ENCODE measurements at places on chromosomes 12 and 14. TPM values are rescaled to one million over a fixed set of nuclear protein-coding genes. Genes with fewer than 3 reads are reported as not detected.

The CIDEB gene
- 14.8 TPM for polyA plus RNA-seq

The IL22 gene
- not detected for polyA plus RNA-seq

The NELL2 gene
- 20.0 TPM for polyA plus RNA-seq

The MSI1 gene
- polyA plus RNA-seq, result 18.3 TPM

The IFI27 gene
- polyA plus RNA-seq, result 11.6 TPM

The FOXA1 gene
- 39.9 TPM for polyA plus RNA-seq

The CMKLR1 gene
- 11.3 TPM for polyA plus RNA-seq

The SSPN gene
- 15.8 TPM for polyA plus RNA-seq

The RAB15 gene
- polyA plus RNA-seq, result 26.6 TPM

The SYNDIG1L gene
- 0.72 TPM for polyA plus RNA-seq

The C12orf42 gene
- polyA plus RNA-seq, result 0.11 TPM

- DNase-seq, result no peak
Observed at GRCh38 chr14:38238332-38238731, 17.6 kb downstream of the CLEC14A start.

- no peak for DNase-seq
Observed at GRCh38 chr12:26121323-26122060, 3.3 kb downstream of the BHLHE41 start.

GRCh38 chr14:79465651-79466050 lies 745.7 kb downstream of the DIO2 start:
- DNase-seq, result no peak

GRCh38 chr14:56099081-56099797 lies 19.0 kb upstream of the PELI2 start:
- DNase-seq, result no peak

- DNase-seq, result no peak
Observed at GRCh38 chr14:79701371-79701770, 509.9 kb downstream of the DIO2 start.

DNA sequence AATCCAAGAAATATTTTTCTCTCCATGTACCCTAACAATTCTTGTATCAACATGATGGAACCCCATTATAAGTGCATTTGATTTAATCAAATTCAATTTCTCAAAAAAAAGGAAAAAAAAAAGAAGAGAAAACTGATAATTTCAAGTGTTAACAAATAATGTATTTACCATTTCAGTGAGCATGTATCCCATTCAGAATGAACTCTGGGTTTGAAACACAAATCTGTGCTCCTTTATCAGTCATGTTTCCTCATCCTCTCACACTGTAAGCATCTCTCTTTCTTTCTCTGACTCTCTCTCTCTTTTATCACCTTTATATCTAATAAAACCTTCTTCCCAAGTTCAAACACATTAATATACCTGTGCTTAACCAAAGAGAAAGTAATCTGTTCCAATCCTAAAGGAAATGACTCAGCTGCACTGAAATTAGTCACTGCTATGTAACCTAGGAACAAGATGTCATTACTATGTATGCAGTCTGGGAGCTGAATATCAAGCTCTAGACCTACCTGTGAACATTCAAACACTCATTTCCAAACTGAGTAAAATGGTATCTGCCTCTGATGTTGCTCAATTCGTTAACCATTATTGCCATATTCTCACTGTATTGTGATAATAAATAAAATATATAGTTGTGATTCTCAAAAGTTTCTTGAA lies 135.0 kb upstream of the LRIG3 start:
- DNase-seq, result no peak

- DNase-seq, result no peak
Observed at GRCh38 chr12:132264086-132265010, 65.0 kb downstream of the GALNT9 start.

- DNase-seq, result no peak
Observed at GRCh38 chr12:122293081-122293480, 26.8 kb upstream of the VPS33A start.

DNA sequence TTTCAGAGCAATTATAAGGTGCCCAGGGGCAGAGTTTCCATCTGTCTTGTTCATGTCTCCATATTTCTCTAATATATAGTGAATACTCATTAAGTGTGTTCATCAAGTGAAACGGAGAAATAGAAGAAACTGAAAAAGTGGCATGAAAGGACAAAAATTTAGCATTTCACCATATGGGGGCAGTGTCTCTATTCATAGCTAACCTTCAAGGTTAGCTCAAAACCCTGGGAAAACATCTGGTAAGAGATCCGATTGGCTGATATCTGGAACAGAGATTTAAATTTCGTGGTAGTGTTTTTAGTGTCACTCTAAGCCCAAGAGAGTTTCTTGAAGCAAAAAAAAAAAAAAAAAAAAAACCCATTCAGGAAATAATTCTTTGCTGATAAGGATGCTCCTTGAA lies 367.5 kb downstream of the DAD1 start:
- DNase-seq, result no peak

DNA sequence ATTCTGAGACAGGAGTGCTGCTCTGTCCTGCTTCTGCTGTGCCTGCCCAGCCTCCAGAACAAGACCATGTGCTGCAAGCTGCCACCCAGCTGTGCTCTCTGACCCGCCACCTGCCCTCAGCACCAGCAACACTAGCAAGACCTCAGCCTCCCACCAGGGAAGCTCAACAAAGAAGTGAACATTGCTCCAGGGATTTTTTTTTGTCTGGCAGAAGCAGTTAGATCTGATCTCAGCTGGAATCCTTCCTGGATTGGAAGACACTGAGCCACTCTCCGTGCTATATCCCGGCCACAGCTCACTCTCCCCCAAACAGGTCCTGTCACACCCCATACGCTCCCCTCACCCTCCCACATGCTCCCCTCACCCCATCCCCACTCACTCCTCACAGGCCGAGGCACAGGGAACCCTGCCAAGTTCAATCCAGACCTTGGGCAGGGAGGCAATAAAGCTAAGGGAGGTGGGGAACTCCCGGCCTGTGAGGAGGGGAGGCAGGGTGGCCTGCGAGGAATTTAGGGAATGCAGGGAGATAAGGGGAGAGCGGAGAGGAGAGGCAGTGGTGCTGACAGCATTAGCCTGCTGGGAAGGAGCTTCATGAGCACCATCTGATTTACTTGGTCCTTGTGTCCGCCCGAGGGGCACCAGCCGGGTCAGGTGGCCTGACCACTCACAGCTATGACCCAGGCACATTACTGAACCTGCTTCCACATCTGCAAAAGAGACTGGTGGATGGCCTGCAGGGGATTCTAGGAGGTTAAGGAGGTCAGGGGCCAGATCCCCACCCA lies 29.7 kb downstream of the CCDC85C start:
- DNase-seq, result no peak

DNA sequence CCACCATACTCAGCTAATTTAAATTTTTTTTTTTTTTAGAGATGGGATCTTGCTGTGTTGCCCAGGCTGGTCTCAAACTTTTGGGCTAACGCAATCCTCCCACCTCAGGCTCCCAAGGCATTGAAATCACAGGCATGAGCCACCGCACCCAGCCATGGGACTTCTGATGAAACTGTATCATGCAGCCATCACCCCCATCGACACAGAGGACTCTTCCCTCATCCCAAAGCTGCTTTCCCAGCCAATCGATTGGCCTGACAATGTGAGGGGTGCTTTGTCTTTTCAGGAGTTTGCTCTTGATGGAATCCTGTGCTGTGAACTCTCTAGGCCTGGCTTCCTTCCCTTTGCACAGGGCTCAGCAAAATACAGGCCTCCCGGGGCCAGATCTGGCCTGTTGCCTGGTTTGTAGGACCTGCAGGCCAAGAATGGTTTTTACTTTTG lies 59.6 kb upstream of the NCOR2 start:
- DNase-seq, result peak; percentile 59

DNA sequence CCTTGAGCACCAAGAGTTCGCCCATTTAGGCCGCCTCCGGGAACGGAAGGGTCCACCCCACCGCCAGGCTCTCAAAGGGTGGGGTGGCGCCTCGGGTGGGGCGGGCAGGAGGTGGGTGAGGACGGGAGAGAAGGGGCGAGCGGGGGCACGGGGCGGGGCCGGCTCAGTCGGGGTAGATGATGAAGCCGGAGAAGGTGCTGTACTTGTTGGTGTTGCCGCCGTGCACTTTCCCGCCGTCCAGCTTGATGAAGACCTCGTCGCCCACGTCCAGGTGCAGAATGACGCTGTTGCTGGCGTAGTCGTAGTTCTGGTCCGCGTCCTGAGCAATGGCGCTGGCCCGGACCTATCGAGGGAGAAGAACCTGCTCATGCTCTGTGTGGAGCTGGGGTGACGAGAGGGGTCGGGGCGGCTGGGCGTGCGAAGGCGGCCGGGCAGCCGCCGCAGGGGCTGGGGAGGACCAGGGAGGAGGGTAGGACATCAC lies 4.1 kb downstream of the C1QL4 start:
- DNase-seq, result no peak

DNA sequence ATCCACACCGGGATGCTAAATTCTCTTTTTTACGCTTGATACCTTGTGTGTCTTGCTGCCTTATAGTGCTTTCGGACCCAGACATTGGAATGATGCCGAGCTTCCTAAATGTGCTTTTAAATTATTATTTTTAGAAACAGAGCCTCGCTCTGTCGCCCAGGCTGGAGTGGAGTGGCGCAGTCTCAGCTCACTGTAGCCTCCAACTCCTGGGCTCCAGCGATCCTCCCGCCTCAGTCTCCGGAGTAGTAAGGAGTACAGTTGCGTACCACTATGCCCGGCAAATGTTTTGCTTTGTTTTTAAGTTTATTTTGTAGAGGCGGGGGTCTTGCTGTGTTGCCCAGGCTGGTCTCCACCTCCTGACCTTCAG lies 489 bp upstream of the EML5 start:
- no peak for DNase-seq

DNA sequence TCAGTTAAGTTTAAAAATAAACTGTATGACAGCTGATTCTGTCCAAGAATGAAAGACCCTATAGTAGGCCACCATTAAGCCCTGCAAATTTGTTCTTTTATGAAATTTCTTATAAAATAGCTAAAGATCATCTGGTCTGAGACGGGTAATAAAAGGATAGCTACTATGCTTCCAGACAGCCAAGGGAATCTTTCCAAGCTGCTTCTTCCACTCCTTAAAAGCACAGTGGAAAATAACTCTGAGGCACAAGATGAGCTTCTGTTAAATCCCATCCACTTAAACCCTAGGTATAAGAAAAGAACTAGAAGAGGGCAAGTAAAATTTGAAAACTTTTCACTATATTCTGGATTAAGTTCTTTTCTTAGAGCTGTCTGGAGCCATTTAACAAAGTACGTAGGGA lies 194.3 kb downstream of the CAPZA3 start:
- DNase-seq, result no peak

DNA sequence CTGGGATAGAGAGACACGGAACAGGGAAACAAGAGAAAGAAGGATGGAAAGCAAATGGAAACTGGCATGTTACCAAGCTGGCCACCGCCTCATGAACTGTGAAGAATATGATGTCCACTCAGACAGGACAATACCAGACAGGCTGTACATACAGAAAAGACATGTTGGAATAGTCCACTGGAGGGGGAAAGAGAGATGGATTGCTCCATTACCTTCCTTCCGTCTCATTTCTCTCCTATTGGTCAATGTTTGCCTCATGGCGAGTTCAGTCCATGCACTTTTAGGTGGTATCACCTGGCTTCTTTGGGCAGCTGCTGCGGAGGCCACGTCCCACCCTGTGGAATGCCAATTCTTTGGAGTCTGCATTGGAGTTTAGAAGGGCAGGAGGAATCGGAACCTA lies 166.4 kb downstream of the AEBP2 start:
- DNase-seq, result no peak

GRCh38 chr14:106327234-106327633 lies 800.9 kb downstream of the TMEM121 start:
- no peak for DNase-seq

- peak; percentile 48 for DNase-seq
Observed at GRCh38 chr12:130456375-130457199, 118.9 kb downstream of the PIWIL1 start.

DNA sequence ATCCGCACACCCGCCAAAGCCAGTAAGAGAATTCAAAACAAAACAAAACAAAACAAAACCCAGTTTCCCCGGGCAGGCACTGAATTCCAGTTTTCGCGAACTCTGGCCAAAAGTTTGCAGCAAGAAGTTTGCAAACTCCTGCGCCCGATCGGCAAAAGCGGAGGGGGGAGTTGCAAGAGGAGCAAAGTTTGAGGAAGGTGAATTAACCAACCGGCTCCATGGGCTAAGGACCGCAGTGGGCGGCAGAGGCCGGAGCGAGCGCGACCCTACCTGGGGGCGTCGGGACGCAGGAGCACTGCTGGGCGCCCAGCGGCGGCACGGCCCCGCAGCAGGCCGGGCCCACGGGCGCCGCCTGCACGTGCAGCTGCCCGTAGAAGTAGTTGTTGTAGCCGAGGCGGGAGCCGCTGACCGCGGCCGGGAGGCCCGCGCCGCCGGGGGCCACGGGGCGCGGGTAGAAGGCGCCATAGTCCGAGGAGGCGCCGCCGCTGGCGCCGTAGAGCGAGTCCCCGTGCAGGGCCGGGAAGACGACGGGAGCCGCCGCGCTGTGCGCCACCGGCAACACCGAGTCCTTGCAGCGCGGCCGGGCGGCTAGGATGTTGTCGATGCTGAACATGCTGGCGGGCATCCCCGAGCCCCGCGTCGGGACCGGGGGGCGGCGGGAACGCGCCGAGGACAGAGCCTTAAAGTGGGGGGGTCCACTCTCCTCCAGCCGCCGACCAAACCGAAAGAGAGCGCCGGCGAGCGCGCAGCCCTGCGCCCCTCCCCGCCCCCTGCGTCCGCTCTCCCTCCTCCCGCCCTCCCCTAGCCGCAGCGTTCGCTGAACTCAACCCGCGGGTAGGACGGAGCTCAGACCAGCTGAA lies at the start of gene GSC:
Gene GSC, minus strand, starts transcription at position 723 of the 860 bp plus-strand sequence. Its CDS starts 98 bp downstream, at position 625.
- no peak for DNase-seq

DNA sequence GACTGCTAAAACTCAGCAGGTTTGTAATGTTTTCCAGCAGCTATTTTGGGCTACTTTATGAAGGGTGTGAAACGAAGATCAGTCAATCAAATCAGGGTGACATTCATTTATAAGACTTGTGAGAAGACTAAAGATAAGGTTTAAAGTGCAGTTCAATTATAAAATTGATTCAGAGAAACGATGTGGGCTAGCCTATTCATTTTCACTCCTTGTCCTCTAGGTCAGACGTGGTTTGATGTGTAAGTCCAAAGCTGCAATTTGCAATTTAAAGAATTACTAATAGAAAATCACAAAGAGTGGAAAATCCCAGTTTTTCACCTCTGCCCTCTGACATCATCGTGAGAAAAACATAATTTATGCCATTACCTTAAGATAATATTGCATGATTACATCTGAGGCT lies 243.5 kb upstream of the NOVA1 start:
- no peak for DNase-seq

GRCh38 chr12:117119592-117120198 lies 20.5 kb upstream of the TESC start:
- no peak for DNase-seq

Measured in left lung (tissue), 14 donors.